GM19239 (cell line): ENCODE measurements at places on chromosomes 11 and 22.
A peak's percentile ranks its signal among the peaks of the same experiment; 100 is the strongest.

- DNase-seq = no peak
Observed at GRCh38 chr11:107819361-107820014, 39.1 kb downstream of the SLC35F2 start.

DNA sequence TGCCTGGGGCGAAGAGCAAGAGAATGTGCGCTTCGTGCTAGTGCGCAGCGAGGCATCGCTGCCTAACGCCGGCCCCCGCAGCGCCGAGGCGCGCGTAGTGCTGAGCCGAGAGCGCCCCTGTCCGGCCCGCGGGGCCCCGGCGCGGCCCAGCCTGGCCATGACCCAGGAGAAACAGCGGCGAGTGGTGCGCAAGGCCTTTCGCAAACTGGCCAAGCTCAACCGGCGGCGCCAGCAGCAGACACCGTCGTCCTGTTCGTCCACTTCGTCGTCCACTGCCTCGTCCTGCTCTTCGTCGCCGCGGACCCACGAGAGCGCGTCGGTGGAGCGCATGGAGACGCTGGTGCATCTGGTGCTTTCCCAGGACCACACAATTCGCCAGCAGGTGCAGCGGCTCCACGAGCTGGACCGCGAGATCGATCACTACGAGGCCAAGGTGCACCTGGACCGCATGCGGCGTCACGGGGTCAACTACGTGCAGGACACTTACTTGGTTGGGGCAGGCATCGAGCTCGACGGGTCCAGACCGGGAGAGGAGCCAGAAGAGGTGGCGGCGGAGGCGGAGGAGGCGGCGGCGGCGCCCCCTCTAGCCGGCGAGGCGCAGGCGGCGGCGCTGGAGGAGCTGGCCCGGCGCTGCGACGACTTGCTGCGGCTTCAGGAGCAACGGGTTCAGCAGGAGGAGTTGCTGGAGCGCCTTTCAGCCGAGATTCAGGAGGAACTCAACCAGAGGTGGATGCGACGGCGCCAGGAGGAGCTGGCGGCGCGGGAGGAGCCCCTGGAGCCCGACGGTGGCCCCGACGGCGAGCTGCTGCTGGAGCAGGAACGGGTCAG, 1.0 kb downstream of the RASSF10 start:
- no peak for DNase-seq

- DNase-seq = no peak
Observed at GRCh38 chr11:1340111-1340510, 30.7 kb upstream of the TOLLIP start.

GRCh38 chr22:43116932-43117331, 6.4 kb downstream of the BIK start:
- no peak for DNase-seq

- DNase-seq = no peak
Observed at GRCh38 chr11:95975343-95975742, 51.4 kb upstream of the MTMR2 start.

DNA sequence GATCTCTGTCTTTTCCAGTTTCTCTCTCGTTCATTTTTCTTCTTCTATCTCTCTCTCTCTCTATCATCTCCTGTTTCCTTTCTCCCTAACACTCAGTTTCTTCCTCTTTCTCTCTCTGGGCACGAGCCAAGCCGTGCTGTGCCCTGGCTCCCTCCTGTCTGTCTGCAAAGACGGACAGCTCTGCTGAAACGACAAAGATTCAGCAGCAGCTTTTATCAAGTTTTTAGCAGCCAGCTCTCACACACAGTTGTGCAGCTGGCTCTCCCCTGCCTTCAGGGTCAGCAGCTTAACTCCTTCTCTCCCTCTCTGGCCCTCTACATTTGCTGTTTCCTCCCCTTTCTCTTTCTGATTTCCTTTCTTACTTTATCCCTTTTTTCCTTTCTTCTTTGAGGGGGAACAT, 352.0 kb upstream of the MPPED2 start:
- DNase-seq = no peak

DNA sequence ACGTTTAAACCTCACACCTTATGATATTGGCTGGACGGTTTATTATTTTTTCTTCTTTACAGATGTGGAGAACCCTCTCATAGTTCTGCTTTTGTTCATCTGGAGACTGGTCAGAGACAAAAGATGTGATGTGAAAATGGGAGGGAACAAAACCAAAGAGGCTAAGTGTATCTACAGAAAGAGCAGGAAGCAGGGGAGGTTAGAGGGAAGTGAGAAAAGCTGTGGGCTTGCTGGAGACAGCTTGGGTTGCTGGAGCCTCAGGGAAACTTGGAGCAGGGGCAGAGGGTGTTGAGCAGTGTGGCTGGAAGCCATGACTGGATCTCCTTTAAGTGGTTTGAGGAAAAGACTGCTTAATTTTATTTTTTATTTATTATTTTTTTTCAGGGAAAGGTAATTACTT, 79.0 kb upstream of the SNX19 start:
- DNase-seq = no peak

GRCh38 chr22:17767233-17768065, 6.8 kb downstream of the BID start:
- peak; percentile 66 for DNase-seq

DNA sequence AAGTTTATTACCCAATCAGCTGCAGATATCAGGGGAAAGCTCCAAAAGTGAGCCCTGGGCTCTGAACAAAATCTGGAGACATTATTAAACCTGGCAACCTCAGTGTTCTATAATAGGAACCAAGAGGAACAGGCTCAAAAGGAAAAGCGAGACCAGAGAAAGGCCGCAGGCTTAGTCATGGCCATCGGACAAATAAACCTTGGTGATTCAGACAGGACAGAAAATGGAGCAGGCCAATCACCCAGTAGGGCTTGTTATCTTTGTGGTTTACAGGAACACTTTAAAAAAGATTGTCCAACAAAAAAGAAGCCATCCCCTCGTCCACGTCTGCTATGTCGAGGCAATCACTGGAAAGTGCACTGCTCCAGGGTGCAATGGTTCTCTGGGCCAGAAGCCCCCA, 7.7 kb upstream of the PANX1 start:
- DNase-seq = no peak

- DNase-seq = no peak
Observed at GRCh38 chr11:111691176-111691575, 75.0 kb downstream of the PPP2R1B start.

DNA sequence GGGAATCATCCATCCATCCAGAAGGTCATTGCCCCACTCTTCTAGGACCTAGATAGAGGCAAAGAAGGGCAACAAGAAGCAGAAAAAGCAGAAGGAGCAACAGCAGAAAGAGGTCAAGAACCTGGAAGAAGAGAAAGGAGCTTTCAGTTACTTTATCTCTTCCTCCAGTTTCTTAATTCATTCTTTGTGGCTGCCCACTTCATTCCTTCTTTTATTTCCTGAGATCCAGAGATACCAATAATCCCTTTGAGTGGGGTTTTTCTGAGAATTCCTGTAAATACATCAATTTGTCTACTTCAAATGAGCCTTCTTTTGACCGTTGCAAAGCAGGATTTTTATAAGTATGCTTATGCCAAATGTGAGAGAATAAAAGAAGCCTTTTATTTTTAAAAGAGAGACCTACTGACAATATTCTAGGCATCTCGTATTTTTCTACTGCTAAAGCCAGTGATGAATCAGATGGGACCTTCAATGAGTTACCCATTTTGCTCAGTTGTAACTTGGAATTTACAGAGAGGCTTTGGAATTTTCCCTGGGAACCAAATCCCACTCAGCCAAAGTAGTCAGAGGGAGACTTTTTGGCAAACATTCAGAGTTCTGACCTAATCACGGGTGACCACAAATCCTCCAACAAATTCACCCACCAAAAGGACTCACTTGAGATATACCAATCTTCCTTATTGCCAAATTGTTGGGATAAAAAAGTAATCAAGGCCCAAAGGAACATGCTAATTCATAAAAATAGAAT, 54.9 kb downstream of the ZC3H12C start:
- DNase-seq = no peak
